CD4-positive, alpha-beta memory T cell (primary cell): ENCODE measurements at places on chromosomes 4 and X. TPM values are rescaled to one million over a fixed set of nuclear protein-coding genes. Genes with fewer than 3 reads are reported as not detected.

- no peak for DNase-seq
These were observed 102.4 kb upstream of the DCAF12L1 start for GRCh38 chrX:126655061-126655460.

DNA sequence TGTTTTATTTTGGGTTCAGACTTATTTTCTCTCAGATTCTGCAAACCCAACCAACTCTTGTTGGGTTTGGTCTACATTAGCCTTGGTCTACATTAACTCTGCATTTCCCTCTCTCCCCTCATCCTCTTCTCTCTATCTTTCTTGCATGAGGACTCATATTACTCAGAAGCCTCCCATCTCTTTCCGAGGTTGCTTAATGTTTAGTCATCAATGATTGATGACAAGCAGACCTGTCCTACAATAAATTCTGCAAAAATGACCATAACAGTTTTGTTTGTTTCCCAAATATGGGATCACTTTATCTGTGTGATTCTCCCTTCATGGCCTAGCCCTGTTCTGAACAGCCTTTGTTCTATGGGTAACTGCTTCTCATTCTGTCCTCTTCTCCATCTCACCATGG, 75.2 kb downstream of the GABRB1 start:
- no peak for DNase-seq

GRCh38 chr4:156788782-156789181, 182.8 kb downstream of the PDGFC start:
- DNase-seq = no peak

DNA sequence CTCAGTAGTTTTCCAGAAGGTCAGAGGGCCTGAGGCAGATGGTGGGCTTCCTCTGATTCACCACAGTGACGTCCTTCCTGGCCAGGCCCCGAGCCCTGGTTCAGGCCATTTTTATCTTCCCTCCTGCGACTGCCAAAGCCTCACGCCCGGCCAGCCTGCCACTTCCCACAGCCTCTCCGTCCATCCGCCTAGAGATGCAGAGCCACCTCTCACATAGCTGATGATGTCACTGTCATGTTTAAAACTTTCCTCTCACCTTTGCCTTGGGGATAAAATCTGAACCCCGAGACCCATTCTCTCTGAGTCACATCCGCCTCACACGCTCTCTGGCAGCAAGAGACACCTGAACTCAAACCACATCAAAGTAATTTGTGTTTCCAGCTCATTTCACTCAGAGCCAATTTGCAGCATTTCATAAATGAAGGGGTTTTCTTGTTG, 175.3 kb downstream of the QDPR start:
- peak; percentile 83 for DNase-seq

GRCh38 chr4:139501927-139502899, 48.3 kb downstream of the RAB33B start:
- peak; percentile 31 for DNase-seq

DNA sequence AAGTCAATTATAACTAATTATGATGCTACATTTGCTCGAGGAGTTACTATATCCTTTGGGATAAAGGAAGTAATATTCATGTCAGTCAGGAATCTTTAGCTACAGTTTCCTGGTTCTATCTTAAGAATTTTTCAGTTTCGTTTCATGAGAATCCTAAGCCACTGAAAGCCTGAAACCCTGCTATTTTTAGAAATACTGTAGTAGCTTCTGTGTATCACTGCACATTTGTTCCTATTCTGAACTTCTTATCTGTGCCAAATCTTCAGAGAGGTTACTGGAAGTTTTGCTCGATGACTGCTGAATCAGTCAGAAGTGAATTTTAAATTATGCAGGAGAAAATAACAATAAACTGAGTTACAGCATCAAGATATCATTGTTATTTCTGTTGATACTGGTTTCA, 249.2 kb downstream of the TENM3 start:
- DNase-seq = no peak

- DNase-seq = no peak
These were observed 639.7 kb downstream of the TRIML1 start for GRCh38 chr4:188778905-188779304.

GRCh38 chrX:43559644-43560043, 96.5 kb upstream of the MAOA start:
- peak; percentile 11 for DNase-seq

DNA sequence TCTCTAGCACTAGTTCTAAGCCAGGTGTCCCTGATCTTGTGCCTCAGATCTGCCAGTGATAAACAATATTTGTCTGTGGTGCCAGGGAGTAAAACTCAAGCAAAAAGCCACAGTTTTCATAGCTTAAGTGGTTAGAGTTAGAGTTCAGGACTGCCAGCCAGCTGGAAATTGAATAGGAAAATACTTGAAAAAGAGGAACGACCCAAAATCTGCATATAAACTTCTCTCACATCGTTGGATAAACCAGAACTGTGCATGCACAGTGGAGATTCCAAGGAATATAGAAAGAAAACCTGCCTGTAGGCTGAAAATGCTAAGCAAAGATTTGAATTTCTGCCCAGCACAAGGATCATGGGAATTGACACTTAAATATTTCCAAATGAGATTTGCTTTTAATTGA, 35.0 kb upstream of the GNPDA2 start:
- DNase-seq = no peak

DNA sequence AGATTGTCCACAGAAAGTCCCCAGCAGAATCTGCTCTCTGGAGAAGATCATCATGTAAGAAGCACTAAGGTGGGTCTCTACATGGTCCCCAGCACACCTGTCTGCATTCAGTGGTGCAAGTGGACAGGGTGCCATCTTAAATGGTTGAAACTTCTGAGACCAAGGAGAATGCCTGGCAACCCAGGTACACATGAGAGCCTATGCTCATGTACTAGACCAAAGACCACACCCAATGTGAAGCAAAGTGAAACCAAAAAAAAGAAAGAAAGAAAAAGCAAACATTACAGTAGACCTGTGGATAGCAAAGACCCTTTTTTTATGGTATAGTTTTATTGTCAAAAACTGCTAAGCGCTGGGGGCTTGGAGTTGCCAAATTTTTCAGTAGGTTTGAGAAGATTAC, 15.0 kb downstream of the CD40LG start:
- DNase-seq = peak; percentile 50

DNA sequence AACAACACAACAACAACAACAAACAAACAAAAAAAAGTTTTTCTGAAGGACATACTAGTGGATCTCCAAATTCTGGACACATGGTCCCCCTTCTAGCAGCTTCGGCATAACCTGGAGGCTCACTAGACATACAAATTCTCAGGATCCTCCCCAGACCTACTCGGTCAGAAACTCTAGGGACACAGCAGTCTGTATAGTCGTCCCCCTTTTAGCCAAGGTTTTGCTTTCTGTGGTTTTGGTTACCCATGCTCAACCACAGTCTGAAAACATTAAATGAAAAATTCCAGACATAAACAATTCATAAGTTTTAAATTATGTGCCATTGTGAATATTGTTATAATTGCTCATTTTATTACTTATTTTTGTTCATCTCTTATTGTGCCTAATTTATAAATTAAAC, 45.2 kb upstream of the SHISA3 start:
- DNase-seq = no peak

GRCh38 chr4:56342746-56343145, 44.5 kb downstream of the AASDH start:
- DNase-seq = no peak

GRCh38 chrX:1661048-1661921, 46.4 kb downstream of the ASMT start:
- DNase-seq = peak; percentile 86

- DNase-seq = no peak
These were observed 1.7 kb upstream of the AFAP1 start for GRCh38 chr4:7941111-7941964.

GRCh38 chr4:42478509-42478908, 81.2 kb downstream of the SHISA3 start:
- DNase-seq = no peak

- DNase-seq = no peak
These were observed 11.4 kb downstream of the ASIC5 start for GRCh38 chr4:155854582-155855226.

GRCh38 chr4:16890651-16891050, 7.8 kb downstream of the LDB2 start:
- no peak for DNase-seq

GRCh38 chr4:4854649-4855295, 4.7 kb upstream of the MSX1 start:
- DNase-seq = no peak

DNA sequence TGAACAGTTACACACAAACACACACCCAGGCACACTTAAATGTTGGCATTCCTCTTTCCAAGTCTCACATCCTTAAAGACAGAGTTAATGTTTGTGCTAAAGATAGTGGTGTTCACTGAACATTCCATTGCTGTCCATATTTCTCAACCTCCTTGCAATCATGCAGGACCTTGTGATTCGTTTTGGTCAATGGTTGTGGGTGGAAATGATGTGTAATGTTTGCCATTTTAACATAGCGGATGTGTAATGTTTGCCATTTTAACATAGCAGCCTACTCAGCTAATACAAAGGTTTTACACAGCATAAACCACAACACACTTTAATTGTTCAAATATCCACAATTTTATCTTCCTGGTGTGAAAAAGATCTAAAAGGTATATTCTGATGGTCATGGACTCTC, 93.9 kb downstream of the CEP44 start:
- no peak for DNase-seq

- DNase-seq = no peak
These were observed 2493.3 kb downstream of the ARAP2 start for GRCh38 chr4:33751050-33751449.

GRCh38 chr4:158824425-158825274, 55.8 kb downstream of the FNIP2 start:
- no peak for DNase-seq

DNA sequence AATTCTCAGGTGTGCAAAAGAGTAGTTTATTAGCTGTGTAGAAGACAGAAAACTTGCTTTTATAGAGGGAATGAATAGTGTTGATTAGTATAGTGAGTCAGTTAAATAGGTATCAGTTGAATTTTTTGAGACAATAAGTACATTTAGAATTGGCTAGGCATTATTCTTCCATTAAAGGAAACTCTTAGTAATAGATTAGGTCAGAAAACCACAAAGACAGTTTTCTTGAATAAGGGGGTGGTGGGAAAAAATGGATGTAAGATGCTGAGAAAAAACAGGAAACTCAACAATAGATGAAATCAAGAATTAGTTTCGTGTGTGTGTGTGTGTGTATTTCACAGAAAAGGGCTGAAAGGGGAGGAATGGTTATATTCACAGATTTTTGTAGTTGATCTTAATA, 16.8 kb downstream of the CD38 start:
- no peak for DNase-seq

- no peak for DNase-seq
These were observed 47.5 kb upstream of the SPANXN4 start for GRCh38 chrX:142978130-142978684.

GRCh38 chrX:38669428-38669827, 108.1 kb downstream of the TSPAN7 start:
- peak; percentile 28 for DNase-seq

DNA sequence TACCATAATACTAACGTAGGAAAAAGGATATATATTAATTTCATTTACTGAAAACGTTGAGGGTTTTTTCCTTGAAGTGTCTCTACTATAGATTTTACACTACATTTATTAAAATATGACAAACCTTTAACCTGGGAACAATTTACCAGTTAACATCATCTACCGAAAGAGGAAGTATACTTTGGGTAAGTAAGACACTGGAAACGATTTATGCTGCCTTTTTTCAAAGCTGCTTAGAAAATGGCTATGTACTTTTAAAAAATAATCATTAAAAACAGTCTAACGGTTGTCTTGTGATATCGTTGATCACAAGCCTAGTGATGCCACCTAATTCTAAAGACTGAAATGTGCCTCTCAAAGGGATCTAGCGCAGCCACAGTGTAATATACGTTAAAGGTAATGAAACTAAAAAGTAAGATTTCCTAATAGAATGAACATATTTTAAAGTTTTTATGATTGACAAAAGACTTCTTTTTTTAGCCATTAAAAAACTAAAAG, 50.4 kb downstream of the STX18 start:
- no peak for DNase-seq

DNA sequence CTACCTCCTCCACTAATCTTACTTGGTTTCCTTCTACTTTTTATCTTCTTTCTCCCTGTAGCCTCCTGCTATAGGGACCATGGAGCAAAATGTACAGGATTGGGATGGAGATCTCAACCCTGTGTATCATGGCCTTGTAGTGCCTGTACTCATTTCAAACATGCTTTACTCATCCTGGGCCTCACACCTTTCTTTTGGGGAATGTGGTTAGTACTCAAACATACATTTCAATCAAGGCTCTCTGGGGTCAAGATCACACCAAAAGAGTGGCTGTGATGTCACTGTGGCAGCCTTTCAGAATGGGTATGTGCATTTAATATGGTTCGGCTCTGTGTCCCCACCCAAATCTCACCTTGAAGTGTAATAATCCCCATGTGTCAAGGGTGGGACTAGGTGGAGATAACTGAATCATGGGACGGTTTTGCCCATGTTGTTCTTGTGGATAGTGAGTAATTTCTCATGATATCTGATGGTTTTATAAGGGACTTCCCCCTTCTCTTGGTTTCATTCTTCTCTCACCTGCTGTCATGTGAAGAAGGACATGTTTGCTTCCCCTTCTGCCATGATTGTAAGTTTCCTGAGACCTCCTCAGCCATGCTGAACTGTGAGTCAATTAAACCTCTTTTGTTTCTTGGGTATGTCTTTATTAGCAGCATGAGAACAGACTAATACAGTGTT, 205.1 kb downstream of the RASL11B start:
- DNase-seq = no peak

DNA sequence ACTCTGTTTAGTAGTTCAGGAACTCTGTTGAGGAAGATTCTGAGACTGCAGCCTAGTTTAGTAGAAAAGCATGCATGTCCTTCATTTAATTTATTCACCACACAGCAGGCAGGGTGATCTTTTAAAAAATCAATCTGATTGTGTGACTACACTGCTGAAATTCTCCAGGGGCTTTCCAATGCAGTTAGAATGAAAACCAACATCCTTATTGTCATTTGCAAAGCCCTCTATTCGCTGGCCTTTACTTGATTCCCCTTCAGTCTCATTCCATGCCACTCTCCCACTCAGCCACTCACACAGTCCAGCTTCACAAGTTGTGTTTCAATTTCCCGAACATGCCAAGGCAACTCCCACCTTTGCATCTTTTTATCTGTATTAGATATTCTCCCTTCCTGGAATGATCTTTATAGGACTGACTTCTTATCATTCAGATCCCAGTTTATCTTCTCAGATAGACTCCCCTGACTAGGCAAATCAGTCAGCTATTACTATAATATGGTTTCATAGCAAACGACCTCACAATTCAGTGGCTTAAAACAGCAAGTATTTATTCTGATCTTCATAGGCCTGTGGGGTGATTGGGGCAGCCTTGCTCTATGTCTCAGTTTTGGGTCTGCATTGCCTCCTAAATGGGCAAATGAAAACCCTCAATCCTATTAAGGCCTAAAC, 21.3 kb upstream of the FTHL17 start:
- DNase-seq = no peak

GRCh38 chr4:82033862-82034261, 339.9 kb downstream of the HNRNPD start:
- DNase-seq = no peak

The FGG gene
- total RNA-seq = not detected

The EFHC2 gene
- 1.9 TPM for total RNA-seq

The SLC9B1 gene
- 5.2 TPM for total RNA-seq

The ZNF711 gene
- total RNA-seq = 1.5 TPM

The DAPP1 gene
- 21.3 TPM for total RNA-seq

The IL9R gene
- 22.9 TPM for total RNA-seq

The CRMP1 gene
- not detected for total RNA-seq

The ABLIM2 gene
- total RNA-seq = 6.2 TPM

The EPHA5 gene
- total RNA-seq = not detected

The C1QTNF7 gene
- total RNA-seq = not detected

The TRAPPC11 gene
- total RNA-seq = 42.2 TPM

The ASB12 gene
- total RNA-seq = not detected

The HPSE gene
- total RNA-seq = 8.9 TPM

The OTC gene
- not detected for total RNA-seq
